ENCODE measurements at places on chromosomes 1 and 21.

DNA sequence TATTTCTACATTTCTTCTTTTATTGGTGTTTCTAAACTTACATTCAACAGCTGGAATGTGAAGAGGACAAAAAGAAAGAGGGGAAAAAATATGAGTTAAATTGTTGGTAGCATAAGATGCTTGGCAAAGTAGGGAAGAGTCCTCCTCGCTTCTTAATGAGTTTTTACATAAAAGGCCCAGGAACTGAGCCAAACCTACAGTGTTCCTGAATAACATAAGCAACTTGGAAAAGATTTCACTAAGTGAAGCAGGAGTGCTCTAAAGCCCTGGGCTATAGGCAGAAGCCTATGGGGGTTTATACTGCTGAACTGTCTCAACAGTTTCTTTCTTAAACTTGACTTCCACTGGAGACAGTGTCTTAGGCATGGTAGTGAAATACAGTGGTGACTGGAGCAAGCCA, 115.0 kb upstream of the USP25 start:
- peak; percentile 5 for DNase-seq

- DNase-seq, result no peak
These were observed 31.4 kb downstream of the IFI16 start for GRCh38 chr1:159040893-159041724.

GRCh38 chr1:226625832-226626576, 77.4 kb downstream of the STUM start:
- no peak for DNase-seq

GRCh38 chr1:42692461-42692860, 10.2 kb downstream of the YBX1 start:
- DNase-seq, result no peak

DNA sequence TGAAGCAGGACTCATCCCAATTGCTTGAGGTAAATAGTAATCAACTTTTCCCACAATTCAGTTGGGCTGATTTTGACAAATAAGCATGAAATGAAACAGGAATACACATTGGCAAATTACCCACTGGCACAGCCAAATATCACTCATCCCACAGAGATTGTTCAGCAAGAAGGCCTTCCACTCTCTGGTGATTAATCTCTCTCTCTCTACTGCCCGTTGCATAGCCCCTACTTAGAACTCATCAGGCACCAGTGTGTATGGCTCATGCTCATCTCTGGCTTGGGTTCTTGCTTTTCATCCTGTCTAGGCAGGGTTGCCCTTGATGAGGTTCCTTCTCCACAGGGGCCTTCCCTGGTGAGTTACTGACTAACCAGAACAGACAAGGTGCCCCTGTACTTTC, 1.1 kb downstream of the BSDC1 start:
- DNase-seq, result no peak

DNA sequence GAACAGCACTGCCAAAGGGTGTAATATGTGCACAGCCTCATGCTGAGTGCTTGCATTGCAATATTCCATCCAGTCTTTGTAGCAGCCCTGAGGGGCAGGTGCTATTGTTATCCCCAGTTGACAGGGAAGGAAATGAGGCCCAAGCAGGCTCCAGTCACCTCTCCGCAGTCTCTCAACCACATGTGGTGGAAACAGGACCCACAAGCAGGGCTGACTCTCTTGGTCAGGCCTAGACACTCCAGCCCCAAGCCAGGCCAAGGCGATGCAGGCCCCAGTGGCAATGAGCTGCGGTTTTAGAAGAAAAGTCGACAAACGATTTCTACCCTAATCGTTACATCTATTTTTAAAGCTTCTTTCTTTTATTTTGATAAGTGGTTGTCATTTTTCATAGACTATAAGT, 52.6 kb upstream of the GADD45A start:
- DNase-seq, result no peak

DNA sequence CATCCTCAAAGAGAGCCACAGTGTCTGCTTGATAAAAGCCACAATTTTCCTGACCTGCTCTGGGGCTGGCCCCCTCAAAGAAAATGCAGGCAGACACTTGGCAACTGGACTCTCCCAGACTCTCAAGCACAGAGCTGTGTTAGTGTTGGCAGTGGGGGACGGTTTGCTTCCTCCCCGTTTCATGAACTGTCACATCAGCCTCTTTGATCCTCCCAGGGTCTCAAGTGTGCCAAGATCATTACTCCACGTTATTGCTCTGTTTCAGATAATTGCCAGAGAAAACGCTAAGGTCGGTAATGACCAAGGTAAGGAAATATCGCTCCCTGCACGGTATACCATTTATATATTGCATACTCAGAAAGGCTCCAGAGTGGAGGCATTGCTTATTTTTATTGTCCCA, 138.8 kb downstream of the NTMT2 start:
- no peak for DNase-seq

DNA sequence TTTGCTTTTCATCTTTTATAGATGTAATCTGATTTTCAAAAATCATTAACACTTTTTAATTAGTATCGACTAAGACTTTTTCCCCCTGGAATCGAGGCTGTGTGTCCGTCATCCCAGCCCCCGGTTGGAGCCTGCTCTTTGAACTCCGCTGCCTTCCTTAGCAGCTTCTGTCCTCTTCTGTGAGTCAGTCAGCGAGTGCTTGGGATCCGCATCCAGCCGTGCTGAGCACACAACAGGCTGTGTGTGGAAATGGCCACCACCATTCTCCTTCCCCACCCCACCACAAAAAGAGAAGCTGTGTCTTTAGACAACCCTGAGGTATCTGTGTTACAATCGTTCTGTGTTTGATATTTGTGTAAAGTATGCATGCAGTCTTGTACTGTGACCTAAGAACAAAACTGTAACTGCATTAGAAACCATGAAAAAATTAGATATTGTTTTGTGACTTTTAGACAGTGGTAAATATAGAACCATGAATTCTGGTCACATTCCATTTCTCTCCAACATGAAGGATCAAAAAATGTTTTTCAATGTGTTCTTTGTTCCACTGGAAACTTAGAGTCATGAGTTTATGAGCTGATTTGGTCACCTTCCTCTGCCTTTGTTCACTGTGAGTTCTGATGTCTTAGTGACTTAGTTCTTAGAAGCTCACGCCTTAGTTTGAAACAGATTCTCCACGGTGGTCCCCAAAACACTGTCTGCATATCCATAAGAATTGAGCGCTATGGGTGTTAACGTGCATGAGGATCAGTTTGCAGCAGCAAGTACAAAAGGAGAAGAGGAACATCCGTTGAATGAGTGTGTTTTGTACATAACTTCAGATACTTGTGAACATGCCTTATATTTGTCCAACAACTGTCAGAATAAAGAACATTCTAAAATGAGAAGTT, 64.7 kb downstream of the VPS26C start:
- DNase-seq, result no peak

GRCh38 chr1:218865591-218865990, 308.1 kb upstream of the LYPLAL1 start:
- no peak for DNase-seq

- peak; percentile 87 for DNase-seq
These were observed 41.3 kb upstream of the OSBPL9 start for GRCh38 chr1:51575406-51576084.

DNA sequence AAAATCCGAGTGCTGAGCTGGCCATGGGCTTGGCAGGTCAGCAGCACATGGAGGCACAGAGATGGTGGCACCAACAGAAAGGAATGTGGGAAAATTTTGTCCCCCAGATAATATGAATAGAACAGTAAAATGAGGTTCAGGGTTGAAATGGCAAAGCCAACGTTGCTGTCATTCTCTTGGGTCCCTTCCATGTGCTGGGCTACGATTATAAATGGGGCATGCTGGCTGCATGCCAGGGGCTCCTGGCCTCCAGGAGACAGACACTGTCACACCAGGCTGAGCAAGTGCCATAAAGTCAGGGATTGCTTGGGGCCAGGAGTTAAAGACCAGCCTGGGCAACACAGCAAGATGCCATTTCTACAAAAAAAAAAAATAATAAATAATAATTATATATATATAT, 77.1 kb downstream of the TOMM20 start:
- no peak for DNase-seq

- peak; percentile 34 for DNase-seq
These were observed 143.2 kb downstream of the PTPRU start for GRCh38 chr1:29379443-29380073.

DNA sequence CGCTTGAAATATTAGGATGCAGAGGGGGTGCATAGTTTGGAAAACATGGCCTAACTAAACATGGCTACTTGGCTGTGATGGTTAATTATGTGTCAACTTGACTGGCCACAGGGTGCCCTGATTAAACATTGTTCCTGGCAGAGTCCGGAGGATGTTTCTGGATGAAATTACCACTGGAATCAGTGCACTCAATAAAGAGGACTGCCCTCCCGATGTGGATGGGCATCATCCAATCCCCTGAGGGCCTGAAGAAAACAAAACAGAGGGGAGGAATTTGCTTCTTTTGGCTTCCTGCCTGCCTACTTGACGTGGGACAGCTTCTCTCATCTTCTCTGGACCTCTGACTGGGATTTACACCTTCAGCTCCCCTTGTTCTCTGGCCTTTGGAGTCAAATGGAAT, 79.1 kb upstream of the KCNE2 start:
- no peak for DNase-seq

GRCh38 chr1:35932158-35932636, 1.3 kb downstream of the AGO3 start:
- no peak for DNase-seq

DNA sequence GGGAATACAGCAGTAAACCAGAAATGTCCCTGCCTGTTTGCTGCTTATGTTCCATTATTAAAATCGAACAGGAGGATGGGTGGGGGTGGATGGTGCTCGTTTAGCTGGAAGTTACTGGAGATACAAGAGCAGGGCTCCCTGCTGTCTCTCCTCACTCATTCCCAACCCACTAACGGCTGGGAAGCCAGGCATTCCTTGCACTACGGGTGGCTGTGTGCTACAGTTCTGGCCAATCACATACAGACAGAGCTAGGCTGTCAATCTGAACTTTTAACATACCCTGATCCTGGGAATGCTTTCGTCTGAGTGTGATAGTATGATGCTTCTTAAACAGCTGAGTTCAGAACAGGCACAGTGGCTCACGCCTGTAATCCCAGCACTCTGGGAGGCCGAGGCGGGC, 7.0 kb downstream of the SIPA1L2 start:
- DNase-seq, result no peak

DNA sequence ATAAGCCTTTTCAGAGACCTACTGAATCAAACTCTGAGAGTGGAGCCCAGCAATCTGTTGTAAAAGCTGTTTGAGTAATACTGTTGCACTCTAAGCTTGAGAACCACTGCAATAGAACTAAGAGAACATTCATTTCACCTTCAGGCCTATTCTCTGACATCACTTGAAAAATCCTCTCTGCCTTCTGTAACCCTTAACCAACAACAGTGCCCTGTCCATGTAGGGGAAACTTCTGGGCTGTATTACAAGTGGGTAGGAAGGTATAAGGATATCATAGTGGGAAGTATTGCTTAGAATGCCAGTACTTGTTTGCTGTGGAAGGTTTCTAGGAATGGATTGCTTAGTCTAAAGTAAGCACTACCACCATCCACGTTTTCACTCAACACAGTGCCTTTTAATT, 42.9 kb downstream of the SH3GLB1 start:
- DNase-seq, result no peak

DNA sequence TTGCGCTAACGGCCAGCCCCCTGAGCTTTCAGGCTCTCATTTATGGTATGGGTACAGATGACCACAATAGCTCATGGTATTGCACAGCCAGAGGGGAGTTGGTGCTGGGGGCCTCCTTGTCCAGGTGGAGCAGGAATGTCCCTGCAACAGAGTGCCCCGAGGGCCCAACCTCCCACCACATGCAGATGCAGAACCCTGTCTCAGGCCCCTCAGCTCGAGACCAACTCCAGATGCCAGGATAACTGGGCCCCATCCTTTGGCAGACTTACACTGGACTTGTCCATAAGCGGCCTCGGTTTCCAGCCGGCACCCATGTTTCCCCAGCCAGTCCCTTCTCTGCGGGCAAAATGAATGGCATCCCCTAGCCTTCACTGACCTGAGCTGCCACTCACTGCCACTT, 67.1 kb downstream of the VWA5B1 start:
- no peak for DNase-seq

DNA sequence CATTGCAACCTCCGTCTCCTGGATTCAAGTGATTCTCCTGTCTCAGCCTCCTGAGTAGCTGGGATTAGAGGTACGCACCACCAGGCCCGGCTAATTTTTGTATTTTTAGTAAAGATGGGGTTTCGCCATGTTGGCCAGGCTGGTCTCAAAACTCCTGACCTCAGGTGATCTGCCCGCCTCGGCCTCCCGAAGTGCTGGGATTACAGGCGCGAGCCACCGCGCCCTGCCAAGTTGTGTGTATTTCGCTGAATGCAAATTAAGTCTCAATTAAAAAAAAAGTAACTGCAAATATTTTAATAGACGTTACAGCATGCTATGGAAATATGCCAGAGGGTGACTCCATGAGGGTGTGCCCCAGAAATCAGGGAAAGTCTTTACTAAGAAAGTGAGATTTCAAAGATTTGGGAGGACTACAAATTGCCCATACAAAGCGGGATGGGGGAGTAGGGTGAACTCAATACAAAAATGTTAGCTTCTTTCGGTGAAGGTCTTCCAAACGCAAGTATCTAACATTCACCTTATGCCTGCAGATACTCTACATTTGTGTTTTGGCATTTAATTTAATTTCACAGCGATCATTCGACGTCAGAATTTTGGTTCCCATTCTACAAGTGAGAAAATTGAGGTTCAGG, 85.6 kb downstream of the NKAIN1 start:
- no peak for DNase-seq

DNA sequence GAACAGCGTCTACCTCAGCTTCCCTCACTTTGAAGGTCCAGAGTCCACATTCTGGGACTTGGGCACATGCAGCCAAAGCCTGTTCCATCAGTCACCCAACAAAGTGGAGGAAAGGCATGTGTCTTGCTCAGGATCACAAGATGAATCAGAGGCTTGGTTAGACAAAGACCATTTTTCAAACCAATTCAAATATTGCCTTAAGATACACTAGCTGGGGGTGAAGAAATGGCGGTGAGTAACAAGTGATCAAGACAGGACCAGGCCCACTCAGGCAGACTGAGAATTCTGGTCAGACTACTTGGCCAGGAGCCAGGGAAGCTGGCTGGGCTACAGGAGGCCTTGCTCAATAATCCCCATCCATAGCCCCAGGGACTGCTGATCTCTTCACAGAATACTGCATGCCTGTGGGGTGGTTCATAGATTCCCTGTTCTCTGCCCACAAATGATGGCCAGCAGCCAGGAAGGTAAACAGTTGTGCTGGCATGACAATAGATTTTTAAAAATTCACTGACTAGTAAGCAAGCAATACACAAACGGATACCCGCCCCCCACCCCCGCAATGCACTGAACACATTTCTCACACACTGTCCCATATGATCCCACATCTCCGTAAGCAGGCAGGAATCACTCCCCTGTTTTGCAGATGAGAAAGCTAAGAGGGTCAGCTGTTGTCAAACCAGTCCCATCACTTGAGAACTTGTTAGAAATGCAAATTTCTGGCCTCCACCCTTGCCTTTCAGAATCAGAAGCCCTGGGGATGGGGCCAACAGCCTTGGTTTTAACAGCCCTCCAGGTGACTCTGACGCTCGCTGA, 27.2 kb downstream of the ERI3 start:
- DNase-seq, result no peak

GRCh38 chr1:91523482-91523881, 22.8 kb downstream of the CDC7 start:
- no peak for DNase-seq

- peak; percentile 1 for DNase-seq
These were observed 44.3 kb upstream of the KCNK1 start for GRCh38 chr1:233569636-233570035.

GRCh38 chr1:174761901-174762585, 237.7 kb upstream of the CACYBP start:
- DNase-seq, result no peak
